CD4-positive, alpha-beta T cell treated with Interferon alpha-2 for 1 hour (primary cell): ENCODE measurements at places on chromosomes 4 and X.
A peak's percentile ranks its signal among the peaks of the same experiment; 100 is the strongest.

GRCh38 chr4:188201851-188202250, 62.6 kb downstream of the TRIML1 start:
- DNase-seq, result no peak

GRCh38 chrX:48474581-48474980, 1.4 kb upstream of the FTSJ1 start:
- DNase-seq, result no peak

GRCh38 chr4:9983211-9983610, 38.1 kb downstream of the SLC2A9 start:
- no peak for DNase-seq

DNA sequence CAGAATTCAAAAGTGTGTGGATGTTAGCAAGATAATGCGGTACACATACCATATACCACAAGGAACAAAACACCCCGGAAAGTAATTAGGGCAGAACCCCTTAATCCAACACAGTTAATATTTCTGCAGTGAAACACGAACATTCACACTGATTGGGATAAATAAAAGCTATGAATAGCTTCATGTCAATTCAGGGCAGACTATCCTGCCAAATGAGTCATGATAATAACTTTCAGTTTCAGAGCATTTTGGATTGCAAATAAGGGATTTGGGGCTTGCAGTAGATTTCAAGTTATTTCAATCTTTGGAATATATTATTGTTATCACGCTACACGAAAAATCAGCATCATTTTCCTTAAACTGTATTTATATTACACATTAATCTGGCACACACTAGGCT, 24.3 kb downstream of the IRF2 start:
- DNase-seq, result no peak

GRCh38 chrX:72306085-72306801, 529 bp upstream of the CITED1 start:
- no peak for DNase-seq

DNA sequence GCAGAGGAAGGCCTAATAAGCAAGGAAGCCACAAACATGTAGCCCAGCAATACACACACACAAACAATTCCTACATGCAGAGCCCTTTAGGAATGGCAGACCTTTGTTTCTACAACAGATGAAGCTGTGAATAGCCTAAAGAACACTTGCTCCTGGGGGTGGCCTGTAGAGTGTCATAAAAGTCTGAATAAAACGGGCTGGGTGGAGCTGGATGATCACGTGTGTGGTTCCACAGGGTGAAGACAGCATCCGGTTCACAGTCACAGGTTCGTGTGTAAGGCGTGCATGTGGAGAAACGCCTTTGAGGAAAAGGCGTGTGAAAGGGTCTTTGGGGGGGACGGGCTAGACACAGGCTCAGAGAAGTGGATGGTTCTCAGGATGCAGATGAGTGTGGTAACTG, 156.1 kb downstream of the AFAP1 start:
- DNase-seq, result no peak

- DNase-seq, result peak; percentile 28
These were observed 97.9 kb downstream of the ARHGEF9 start for GRCh38 chrX:63686878-63687714.

DNA sequence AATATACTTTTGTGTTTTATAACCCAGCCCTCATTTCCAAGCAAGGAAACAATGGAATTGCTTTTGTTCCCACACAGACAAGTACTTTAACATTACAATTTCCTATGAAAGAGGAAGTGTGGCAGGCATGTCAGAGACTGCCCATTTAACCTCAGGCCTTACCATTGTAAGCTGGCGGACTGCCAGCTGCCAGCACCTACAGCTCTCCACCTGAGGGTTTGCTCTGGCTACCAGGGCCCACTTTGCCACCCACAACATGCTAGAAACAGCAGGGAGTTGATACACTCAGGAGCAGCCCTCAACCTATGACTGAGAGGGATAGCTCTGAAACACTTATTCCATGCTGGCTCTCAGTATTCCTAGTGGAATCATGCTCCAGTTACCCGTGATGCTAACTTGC, 152.3 kb upstream of the PRDX4 start:
- DNase-seq, result no peak

- DNase-seq, result no peak
These were observed 63.3 kb downstream of the RFC1 start for GRCh38 chr4:39302901-39303300.

- no peak for DNase-seq
These were observed 118.7 kb downstream of the ENPP6 start for GRCh38 chr4:184099000-184099399.

DNA sequence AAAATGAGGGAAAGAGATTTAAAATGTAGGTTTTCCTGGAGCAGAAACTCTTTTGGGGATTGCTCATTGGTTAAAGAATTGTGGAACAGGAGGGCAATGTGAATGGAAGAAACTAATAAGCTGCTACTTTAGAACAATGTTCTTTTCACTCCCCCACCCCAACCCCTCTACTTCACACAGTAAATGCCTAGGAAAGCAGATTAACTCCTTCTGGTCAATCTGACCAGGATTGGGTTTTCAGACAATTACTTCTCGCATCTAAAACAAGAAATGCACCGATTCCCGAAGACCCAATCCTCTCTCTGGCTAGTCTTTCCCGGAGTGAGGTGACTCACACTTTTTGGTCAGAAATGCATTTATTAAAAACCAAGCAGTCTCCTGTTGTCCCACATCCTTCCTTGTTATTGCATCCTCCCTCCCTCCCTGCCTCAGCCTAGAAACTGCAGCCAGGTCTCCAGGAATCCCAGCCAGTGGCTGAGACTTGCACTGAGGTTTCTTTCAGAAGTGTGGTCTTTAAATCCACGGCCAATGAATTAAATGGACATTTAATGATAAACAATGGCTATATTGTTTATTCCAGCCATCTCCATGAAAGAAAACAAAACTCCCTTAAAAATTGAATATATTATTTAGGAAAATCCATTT, 21.4 kb downstream of the MFAP3L start:
- no peak for DNase-seq

- no peak for DNase-seq
These were observed 41.4 kb upstream of the RBPJ start for GRCh38 chr4:26279446-26279845.

DNA sequence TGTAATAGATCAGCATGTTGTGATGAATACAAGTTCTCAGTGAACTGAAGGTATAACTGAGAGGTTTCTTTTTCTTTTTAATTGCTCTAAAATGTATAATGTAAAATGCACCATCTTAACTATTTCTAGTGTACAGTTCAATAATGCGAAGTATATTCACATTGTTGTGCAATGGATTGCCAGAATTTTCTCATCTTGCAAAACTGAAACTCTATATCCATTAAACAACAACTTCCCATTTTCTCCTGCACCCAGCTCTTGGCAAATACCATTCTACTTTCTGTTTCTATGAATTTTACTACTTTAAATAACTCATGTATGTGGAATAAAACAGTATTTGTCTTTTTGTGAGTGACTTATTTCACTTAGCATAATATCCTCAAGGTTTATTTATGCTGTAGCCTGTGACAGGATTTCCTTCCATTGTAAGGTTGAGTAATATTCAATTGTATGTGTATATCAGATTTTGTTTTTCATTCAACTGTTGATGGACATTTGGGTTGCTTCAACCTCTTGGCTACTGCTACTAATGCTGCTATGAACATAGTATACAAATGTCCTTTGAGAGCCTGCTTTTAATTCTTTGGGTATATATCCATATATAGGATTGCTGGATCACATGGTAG, 53.5 kb upstream of the NPFFR2 start:
- no peak for DNase-seq

DNA sequence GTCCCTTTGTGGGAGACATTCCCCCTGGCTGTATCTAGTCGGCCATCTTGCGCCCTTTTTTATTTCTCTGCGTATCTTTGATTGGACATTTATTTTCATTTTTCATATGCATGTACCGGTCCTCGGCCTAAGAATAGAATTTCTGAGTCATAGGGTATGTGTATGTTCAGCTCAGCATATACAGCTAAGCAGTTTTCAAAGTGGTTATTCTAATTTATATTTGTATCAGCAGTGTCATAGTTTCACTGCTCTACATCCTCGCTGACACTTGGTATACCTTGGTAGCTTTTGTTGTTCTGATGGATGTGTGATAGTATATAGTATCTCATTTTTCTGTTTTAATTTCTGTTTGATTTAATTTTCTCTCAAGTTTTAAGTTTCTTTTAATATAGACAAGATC, 38.7 kb downstream of the BEX3 start:
- no peak for DNase-seq
